Left lobe of liver (tissue), 2 donors: ENCODE measurements at places on chromosomes 1 and 21. TPM values are rescaled to one million over a fixed set of nuclear protein-coding genes. Genes with fewer than 3 reads are reported as not detected.

Gene C1orf141
- total RNA-seq = not detected

Gene ADORA3
- total RNA-seq = 3.0 TPM

Gene BACH1
- 27.0 TPM for total RNA-seq

Gene HUNK
- total RNA-seq = 0.55 TPM

Gene OR2L2
- total RNA-seq = 0.05 TPM

Gene KCNE1
- total RNA-seq = 2.0 TPM

Gene HIVEP3
- total RNA-seq = 2.6 TPM

Gene SLAMF8
- total RNA-seq = 0.53 TPM

Gene TSSK3
- 1.6 TPM for total RNA-seq

Gene DNAJC28
- 2.3 TPM for total RNA-seq

Gene RNF186
- 0.60 TPM for total RNA-seq

Gene AMPD2
- total RNA-seq = 56.1 TPM

Gene SPRR2E
- not detected for total RNA-seq

Gene LCE2C
- not detected for total RNA-seq

Gene CPLANE2
- 4.7 TPM for total RNA-seq

Gene S100A5
- total RNA-seq = not detected
